GM23338 (cell line): ENCODE measurements at places on chromosomes 4 and X. TPM values are rescaled to one million over a fixed set of nuclear protein-coding genes. Genes with fewer than 3 reads are reported as not detected.
A peak's percentile ranks its signal among the peaks of the same experiment; 100 is the strongest.

- DNase-seq, result no peak
Measured at GRCh38 chrX:39983715-39984114, 114.0 kb downstream of the BCOR start.

DNA sequence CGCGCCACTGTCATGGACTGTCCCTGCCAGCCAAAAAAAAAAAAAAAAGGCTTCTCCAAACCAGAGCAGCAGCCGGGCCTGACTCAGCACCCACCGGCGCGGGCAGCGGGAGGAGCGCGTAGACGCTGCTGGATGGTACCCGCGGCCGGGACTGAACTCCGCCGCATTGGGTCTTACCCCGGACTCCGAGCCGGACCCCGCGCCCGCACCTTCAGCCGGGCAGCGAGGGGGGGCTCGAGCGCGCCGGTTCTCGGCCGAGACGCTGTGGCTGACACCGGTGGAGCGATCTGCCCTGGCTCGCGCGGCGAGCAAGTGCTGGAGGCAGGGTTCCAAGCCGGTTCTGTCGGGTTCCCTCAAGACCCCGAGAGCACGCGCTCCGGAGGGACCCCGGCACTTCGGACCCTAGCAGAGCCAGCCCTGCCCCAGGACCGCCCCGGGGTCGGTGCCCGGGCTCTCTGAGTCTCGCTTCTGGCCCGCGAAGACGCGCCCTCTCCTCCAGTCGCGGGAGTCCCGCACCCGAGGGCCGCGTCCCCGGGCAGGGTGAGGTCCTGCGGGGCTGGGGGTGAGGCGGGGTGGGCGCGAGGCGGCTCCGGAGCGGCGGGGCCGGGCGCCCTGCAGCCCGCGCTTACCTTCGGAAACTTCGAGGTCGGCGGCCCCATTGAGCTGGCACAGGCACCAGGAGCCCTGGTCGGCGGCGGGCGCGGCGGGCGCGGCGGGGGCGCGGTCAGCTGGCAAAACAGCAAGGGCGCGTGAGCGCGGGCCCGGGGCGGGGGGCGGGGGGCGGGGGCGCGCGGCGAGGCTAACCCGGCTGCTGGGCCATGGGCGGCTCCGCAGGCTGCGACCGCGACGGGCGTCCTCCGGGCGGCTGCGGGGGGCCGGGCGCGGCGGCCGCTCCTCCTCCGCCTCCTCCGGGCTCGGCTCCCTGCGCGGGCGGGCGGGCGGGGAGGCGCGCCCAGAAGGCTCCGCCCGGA is 11.8 kb upstream of the MAN2B2 start:
- DNase-seq, result peak; percentile 66

- no peak for DNase-seq
Measured at GRCh38 chr4:90118527-90119195, 8.5 kb upstream of the CCSER1 start.

GRCh38 chrX:42536286-42536685 is 241.7 kb downstream of the PPP1R2C start:
- DNase-seq, result no peak

- no peak for DNase-seq
Measured at GRCh38 chrX:4091046-4091760, 377.8 kb upstream of the PRKX start.

- DNase-seq, result no peak
Measured at GRCh38 chr4:138805736-138806135, 209.8 kb upstream of the NOCT start.

DNA sequence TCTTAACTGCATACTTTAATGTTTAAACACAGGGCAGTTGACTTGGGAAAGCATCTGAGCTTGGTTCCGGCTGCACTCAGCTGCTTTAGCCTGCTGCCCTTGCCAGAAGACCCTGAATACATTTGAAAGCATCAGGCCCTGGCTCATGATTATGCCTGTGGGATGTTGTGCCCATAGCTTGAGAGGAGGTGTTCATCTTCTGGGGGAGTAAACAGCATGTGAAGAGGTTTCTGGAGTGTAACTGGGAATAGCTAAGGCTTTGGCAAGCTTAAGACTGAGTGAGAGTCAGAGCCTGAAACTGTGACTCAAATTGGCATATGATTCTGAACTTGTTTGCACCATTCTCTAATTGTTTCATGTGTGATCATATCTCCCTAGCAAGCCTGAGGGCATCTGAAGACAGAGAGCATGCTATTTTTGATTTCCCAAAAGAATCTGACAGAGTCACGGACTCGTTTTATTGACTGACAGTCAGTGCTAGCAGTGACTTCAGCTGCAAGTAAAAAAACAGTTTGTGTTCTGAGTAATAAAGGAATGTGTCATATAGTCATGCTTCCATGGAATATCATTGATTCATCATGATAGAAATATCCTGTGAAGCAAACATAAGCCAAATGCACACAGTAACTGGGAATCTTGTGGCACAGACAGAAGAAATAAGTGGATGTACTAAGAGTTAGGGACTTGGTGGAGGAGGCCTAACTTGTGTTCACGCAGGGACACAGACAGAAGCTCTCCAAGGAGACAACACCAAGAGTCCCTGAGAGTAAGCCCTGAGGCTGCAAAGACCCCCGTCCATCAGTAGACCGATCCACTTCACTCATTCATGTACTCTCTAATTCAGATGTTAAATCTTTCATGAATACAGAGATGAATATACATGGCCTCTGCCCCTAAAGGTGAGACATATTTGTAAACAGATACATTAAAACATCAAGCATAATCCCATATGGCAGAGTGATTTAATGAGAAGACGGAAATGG is 100.7 kb downstream of the SYNPO2 start:
- DNase-seq, result no peak

DNA sequence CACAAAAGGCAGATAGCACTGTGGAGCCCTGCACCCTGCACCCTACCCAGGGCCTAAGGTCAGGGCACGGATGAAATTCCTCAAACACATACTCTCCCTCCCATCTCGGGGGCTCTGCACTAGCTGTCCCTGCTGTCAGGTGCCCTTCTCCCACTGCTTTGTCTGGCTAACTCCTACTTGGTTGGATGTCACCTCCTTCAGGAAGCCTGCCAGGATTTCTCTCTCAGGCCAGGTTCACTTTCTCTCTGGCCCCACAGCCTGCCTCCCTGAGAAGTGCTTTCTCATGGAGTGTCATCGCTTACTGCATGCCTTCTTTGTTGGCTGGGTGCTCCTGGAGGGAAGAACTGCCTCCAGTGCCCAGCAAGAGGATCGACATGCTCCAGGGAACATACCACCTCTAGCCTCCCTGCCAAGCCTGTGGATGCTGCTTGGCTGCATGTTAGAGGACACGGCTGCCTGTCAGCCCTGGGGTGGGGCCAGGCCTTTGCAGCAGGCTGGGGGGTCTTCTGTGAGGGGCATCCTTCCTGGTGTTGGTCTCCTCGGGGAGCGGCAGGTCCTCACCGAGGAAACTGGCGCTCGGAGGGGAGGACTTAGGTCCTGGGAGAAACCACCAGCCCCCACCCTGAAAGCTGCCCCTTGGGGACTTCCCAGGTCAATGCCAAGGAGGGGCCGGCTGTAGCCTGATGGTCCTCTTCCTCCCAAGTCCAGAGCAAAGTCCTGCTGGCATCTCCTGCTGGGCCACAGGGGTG is 15.0 kb downstream of the ABLIM2 start:
- no peak for DNase-seq

GRCh38 chr4:154595807-154596206 is 5.3 kb upstream of the FGA start:
- DNase-seq, result no peak

- peak; percentile 53 for DNase-seq
Measured at GRCh38 chr4:139278912-139279759, 889 bp downstream of the MGARP start.

DNA sequence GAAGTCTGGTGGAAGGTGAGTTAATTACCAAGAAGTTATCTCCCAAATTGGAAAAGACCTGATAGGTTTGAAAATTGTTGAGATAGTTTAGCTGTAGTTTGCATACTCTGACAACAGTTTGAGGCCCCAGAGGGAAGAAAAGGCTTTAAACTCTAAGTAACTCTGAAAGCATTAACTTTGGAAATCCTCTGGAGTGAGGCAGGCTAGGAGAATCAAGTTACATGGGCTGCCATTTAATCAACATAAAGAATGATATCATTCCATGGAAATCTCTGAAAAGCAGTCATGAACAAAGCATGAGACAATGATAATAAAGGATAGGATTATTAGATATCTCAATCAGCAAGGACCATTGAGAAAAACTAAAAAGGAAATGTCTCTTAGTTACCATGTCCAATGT is 647.1 kb downstream of the ANKRD50 start:
- DNase-seq, result peak; percentile 2

GRCh38 chr4:77035153-77035552 is 40.6 kb downstream of the CCNI start:
- DNase-seq, result no peak

DNA sequence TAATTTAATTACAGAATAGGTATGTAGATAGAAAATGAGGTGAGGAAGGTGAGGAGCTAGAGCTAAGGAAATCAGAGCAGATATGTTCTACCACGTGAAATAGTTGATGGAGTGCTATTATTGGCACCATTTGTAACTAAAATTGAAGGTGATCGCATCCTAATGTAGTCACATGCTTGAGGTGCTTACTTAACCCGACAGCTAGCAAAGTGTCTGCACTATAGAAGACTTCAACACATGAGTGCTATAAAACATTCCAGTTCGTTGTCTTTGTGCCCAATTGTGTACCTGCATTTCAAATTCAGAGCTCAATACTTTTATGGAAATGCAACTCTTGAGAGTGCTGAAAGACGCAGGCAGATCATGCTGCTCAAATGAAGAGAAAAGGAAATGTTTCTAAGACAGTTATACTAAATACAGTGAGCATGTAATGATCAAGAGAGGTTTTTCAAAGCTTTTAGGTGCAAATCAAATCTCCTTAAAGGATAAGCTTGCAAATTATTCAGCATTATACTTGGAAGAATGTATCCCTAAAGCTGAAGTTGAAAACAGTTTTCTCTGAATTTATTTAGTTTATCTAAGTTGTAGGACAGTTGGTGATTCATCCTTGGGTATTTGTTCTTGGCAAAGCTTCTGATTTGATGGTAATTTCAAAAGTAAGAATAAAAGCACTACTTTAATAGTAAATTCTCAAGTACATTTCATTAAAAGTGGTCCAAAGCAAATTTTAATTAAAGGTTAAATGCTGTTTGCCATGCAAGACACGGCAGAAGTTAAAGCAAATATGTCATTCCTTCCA is 223.9 kb upstream of the EPHA5 start:
- DNase-seq, result no peak

DNA sequence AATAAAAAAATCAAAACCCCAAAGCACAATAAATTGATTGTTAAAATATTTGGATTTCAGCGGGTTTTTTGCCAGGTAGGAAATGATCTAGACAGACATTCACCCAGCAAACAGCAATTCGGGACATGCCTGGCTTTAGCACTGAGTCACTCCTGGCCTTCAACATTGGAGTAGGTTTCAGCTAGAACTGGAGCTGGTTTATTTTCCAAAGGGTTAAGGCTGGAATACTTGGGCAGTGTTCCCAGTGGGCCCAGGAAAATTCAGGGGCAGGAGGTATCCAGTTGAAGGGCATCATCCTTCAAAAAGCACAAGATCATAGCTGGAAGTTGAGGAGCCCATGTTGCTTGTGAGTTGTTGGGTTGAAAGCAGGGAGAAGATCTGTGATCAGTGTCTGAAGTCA is 41.0 kb downstream of the TXLNG start:
- no peak for DNase-seq

GRCh38 chr4:4655901-4656300 is 114.1 kb upstream of the STX18 start:
- no peak for DNase-seq

GRCh38 chr4:101993842-101994775 is 203.6 kb downstream of the BANK1 start:
- no peak for DNase-seq

DNA sequence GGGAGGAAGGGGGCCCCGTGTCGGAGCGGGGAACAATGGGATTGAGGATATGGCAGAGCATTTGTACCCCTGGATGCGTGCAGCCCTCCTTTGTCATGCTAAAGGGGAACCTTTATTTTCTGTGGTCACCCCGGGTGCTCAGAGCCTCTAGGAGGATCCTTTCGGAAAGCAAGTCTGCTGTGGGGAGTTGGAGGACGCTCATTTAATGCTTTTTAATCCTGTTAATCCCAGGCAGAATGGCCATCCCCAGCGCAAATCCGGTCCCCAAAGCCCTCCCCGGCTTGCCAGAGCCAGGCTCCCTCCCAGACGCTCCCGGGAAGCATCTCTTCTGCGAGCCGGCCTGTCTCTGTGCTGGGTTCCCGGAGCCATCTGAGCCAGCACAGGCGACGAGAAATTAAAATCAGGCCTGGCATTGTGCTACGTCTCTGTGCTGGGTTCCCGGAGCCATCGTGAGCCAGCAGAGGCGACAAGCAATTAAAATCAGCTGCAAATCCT is 113.2 kb upstream of the PPP2R3B start:
- DNase-seq, result peak; percentile 80

- DNase-seq, result no peak
Measured at GRCh38 chr4:100696531-100696930, 178.7 kb upstream of the EMCN start.

- no peak for DNase-seq
Measured at GRCh38 chr4:117331817-117332216, 246.4 kb upstream of the TRAM1L1 start.

PCDH7 gene
- 7.6 and 10.8 TPM in 2 replicates for total RNA-seq

GAGE12F gene
- not detected in 2 replicates for total RNA-seq

USP17L24 gene
- total RNA-seq, result not detected in 2 replicates

GPR143 gene
- 13.0 and 17.2 TPM in 2 replicates for total RNA-seq

C4orf36 gene
- total RNA-seq, result 1.1 TPM in 1 of 2 replicates, not detected in the other
